Occipital lobe (tissue), 3 donors: ENCODE measurements at places on chromosomes 12 and 14. TPM values are rescaled to one million over a fixed set of nuclear protein-coding genes. Genes with fewer than 3 reads are reported as not detected.

- DNase-seq: no peak
Measured at GRCh38 chr14:89255852-89256251, 161.2 kb downstream of the FOXN3 start.

- no peak for DNase-seq
Measured at GRCh38 chr12:105348142-105348541, 17.7 kb downstream of the C12orf75 start.

DNA sequence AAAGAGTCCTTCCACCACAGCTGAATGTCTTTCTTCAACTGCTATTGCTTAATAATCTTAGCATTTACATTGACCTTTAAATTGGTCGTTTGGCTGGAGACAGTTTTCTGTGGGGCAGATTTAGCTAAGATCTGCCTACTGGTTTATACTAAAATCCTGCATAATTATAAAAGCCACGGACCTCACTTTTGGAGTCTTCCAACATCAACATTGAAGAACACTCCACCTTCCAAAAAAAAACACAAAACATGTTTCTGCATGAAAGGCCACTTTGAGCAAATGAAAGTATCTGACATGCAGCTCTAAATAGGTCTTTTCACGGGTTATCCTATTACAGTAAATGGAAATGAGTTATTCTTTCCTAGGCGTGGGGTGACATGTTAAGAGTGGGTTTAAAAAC lies 57.0 kb upstream of the KRR1 start:
- no peak for DNase-seq

DNA sequence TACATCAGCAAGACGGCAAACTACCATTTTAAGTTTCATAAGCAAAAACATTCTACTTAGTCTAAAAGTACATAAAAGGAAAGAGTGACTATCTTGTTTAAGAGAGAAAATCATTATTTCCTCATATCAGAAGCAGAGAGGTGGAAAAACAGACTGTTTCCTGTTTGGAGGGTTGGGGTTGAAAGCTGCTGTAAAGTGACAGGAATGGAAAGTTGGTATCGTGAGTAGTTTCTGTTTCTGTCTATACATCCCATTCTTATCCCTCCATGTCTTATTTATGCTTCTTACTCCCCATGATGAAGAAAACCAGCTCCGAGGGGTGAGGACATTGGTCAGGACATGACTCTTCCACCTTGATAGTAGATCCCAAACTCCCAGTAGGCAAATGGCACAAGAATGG lies 216.5 kb downstream of the EGLN3 start:
- DNase-seq: no peak

- no peak for DNase-seq
Measured at GRCh38 chr14:97946240-97946639, 1149.1 kb downstream of the VRK1 start.

Gene DNAI7
- 3.4 TPM for total RNA-seq

- DNase-seq: no peak
Measured at GRCh38 chr12:114817571-114818425, 133.8 kb upstream of the TBX3 start.

Gene DNAH10
- total RNA-seq: 22.6 TPM

Gene ANAPC5
- 169 TPM for total RNA-seq

GRCh38 chr12:14950421-14950820 lies 11.0 kb downstream of the ARHGDIB start:
- DNase-seq: no peak

GRCh38 chr12:115762936-115763335 lies 514.6 kb downstream of the MED13L start:
- no peak for DNase-seq

GRCh38 chr12:65631621-65632111 lies 192.6 kb upstream of the HMGA2 start:
- DNase-seq: no peak

DNA sequence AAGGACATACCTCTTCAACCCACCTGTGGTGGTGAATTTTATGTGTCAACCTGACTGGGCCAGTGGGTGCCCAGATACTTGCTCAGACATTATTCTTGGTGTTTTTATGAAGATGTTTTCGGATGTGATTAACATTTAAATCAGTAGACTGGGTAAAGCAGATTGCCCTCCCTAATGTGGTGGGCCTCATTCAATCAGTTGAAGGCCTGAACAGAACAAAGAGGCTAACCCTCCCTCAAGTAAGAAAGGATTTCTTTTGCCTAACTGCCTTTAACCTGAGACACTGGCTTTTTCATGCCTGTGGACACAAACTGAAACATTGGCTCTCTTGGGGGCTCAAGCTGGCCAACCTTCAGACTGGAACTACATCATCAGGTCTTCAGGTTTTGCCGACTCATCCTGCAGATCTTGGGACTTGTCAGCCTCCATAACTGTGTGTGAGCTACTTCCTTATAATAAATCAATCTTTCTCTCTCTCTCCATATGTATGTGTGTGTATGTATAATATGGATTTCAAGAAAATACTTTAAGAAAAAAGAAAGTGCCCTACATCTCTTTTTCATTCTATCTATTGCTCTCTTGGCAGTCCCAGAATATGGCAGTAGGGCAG lies 39.4 kb downstream of the RTN1 start:
- no peak for DNase-seq

DNA sequence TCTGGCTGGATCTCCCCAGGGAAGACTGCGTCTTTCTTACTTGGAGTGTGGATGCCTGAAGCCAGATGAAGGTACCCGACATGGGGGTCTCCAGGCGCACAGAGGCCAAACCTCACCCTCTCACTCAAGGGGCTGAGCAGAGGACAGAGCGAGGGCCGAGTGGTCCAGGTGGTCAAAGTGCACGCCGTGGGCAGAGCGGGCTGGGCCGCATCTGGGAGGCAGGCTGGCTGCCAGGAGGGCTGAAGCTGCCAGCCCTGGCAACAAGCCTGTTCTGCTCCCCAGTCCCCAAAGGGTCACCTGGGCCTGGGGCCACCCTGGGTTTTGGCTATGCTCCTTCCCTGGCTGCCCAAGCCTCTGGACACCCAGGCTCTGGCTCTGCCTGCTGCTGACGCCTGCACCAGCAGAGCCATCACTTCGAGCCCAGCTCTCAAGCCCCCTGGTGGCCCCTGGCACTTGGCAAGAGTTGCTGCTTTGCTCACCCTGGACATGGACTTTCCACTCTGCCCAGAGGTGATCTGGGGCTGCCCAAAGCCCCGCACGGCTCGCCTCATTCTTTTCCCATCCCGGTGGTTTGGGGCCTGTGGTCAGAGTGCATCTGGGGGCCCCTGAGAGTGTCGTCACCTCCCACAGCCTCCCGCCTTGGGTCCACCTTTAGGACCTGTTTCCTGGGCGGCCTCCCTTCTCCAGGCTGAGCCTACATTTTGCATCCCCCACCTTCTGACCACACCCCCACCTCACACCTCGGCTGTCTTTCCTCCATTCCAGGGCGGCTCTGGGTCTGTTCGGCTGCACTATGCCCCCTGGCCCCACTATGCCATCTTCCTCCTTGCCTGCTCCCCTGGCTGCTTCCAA lies 2.8 kb downstream of the ADSS1 start:
- no peak for DNase-seq

DNA sequence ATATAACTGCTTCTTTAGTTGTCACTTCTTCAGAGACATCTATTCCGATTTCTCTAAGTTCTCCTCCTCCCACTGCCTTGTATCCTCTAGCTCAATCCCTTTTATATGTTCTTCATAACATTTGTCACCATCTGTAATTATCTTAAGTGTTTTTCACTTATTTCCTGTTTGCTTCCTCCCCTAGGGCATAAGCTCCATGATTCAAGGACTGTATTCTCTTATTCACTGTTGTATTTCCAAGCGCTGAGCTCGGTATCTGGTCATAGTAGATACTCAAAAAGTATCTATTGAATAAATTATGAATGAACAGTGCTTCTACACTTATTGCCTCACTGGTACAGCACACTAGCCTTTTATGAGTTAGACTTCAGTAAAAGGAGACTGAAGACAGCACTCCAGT lies 109.0 kb upstream of the TMPO start:
- DNase-seq: no peak

Gene KRT78
- total RNA-seq: 1.9 TPM

DNA sequence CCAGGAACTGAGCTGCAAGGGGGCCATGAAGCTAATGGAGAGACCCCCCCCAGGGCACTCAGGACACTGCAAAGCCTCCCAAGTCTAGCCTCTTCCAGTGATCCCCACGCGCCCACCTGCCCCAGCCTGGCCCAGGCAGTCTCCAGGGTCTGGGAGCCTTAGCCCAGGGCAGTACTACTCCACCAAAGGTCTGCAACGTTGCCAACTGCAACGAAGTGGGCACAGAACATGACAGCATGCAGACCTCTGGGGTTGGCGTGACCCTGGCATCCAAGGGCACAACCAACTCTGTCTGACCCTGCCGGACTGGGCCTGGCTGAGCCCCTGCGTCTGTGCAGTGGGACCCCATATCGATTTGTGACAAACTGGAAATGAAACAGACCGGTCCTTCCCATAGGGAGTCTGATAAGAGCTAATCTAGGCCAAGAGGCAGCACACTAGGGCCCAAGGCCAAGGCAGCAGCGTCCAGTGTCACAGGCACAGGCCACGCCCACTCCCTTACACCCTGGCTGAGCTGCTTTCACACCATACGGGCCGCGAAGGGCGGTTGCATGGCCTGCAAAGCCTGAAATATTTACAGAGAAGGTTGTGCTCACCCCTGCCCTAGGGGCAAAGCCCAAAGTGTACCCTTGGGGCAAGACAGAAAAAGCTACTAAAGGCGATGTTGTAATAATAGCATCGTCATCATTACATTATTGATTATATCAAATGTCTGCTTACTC lies 76.7 kb downstream of the NCOR2 start:
- no peak for DNase-seq

Gene CGRRF1
- 18.9 TPM for total RNA-seq

GRCh38 chr14:98368221-98368620 lies 903.8 kb downstream of the BCL11B start:
- DNase-seq: no peak

DNA sequence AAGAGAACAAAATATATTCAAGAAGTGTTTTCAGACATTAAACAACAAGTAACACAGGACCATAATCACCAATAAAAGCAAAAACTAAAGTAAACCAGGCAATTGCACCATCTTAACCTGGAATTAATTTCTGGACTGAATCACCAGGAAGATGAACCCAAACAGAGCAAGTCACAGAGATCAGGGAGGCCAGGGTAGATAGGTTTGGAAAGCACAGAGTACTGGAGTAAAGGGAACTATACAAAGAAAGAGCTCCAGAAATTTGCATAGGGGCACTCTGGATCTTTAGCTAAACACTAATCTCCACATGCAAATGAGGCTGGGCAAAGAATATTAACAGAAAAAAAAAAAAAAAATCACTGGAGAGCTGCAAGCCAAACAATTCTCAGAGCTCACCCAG lies 84.7 kb downstream of the NUAK1 start:
- no peak for DNase-seq

Gene DLK1
- total RNA-seq: 0.31 TPM

- no peak for DNase-seq
Measured at GRCh38 chr14:53979113-53979681, 22.6 kb upstream of the BMP4 start.

Gene GOLGA5
- 28.7 TPM for total RNA-seq

DNA sequence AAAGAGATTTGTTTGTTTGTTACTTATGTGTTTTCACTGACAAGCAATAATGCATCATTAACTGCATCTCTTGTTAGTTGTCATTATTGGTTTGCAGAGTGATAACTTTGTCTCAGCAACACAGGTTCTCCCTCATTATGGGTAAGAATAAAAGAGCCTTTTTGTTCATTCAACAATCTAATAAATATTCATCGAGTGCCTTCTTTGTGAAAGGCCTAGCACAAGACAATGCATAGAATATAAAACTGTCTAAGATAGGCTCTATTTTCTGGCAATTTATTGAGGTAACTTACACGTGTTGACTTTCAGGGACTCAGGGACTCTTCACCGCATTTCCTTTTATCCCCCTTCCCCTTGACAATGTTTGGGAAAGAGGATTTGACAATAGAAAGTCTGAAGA lies 95.5 kb upstream of the KRR1 start:
- no peak for DNase-seq

Gene RNASE7
- total RNA-seq: not detected

- no peak for DNase-seq
Measured at GRCh38 chr12:7265251-7265650, 38.6 kb upstream of the ACSM4 start.

Gene KRT77
- total RNA-seq: not detected

DNA sequence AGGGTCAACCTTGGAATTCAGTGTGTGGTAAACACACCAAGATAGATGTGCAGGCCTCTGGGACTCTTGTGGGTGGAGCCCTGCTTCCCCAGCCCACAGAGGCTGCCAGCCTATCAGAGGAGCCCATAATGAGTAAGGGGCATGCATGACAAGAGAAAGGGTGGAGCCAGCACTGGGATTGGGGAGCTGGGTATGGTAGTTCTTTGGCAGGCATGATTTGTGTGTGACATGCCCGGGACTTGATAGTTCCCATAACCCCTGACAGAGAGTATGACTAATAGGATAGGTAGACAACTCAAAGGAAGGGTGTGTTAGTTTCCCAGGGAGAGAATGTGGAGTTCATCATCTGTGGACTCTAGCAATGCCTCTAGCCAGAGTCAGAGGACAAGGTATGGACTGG lies 143.0 kb downstream of the EMP1 start:
- DNase-seq: no peak

DNA sequence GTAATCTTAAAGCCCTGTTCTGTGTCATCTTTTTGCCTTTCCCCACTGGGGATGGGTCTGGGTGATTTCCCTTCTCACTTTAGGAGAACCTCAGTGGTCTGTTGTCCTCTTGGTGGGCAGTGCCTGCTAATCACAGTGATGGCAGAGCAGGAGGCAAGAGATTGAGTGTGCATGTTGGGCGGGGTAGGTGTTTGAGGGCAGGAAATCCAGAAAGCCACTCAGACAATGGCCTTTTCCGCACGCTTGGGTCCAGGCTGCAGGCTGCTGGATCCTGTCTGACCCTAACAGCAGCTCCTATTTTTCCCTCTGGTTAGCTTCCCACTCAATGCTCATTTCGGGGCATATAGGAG lies 13.7 kb upstream of the ITGA5 start:
- DNase-seq: no peak

GRCh38 chr14:67744046-67744445 lies 42.4 kb downstream of the RDH12 start:
- DNase-seq: no peak

- no peak for DNase-seq
Measured at GRCh38 chr12:127860536-127860935, 406.4 kb upstream of the TMEM132C start.

GRCh38 chr14:39432619-39433451 lies 602 bp upstream of the FBXO33 start:
- DNase-seq: peak; percentile 88

Gene GSC
- total RNA-seq: not detected

Gene CHFR
- 29.6 TPM for total RNA-seq

GRCh38 chr14:76937181-76938091 lies 91.1 kb downstream of the IRF2BPL start:
- peak; percentile 50 for DNase-seq

Gene CLEC1B
- not detected for total RNA-seq

Gene PTPRQ
- total RNA-seq: 1.9 TPM

Gene GLIPR1L2
- total RNA-seq: 2.3 TPM
